ENCODE measurements at places on chromosomes 5 and 9.

GRCh38 chr5:96896806-96897205 lies 20.5 kb downstream of the ERAP2 start:
- no peaks in the 10 kb centered on the region for H3K27me3 ChIP-seq
- H3K27ac ChIP-seq: no peak overlapping the region
- H3K4me1 ChIP-seq: peaks cover 9% of the 10 kb centered on the region
- H3K4me3 ChIP-seq: no peak overlapping the region
- DNase-seq: no peak
- no peaks in the 10 kb centered on the region for H3K36me3 ChIP-seq

DNA sequence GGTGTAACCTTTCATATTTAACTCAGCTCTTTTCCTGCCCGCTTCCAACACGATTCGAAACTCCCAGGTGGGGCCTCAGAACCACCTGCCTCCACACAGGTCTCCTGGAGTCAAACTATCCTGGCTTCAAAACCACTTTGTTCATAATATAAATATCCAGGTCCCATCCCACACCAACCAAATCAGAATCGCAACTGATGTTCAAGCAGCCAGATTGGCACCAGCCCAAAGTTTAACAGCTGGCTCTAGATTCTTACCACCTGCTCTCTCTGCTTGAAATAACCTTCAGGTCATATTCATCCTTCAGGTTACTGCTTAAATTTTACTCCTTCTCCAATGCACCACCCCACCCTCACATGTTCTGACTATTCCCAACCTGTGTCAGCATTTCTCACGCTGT lies 231.4 kb upstream of the TRPM3 start:
- no peak overlapping the region for H3K27ac ChIP-seq
- H3K27me3 ChIP-seq: no peaks in the 10 kb centered on the region
- no peak overlapping the region for H3K4me3 ChIP-seq

- no peaks in the 10 kb centered on the region for H3K4me1 ChIP-seq
- H3K36me3 ChIP-seq: no peaks in the 10 kb centered on the region
- H3K27me3 ChIP-seq: peaks cover 2% of the 10 kb centered on the region
- no peak for DNase-seq
- no peak overlapping the region for H3K27ac ChIP-seq
Observed at GRCh38 chr5:10168254-10168653, 81.4 kb downstream of the ATPSCKMT start.

DNA sequence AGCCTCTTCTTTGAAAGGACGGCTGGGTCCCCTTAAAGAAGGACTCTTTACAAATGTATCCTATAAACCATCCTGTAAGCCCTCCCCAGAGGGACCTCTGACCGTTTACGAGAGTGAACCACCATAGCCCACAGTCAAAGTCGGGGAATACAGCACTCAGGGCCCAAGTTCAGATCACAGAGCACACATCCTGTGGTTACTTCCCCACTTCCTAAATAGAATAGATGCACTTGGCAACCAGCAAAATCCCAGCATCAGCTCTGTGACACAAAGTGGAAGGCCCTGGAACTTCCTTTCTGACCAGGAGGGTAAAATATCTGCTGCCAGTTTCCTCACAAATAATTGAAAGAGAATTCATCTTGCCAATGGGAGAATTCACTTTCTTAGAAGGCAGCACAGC lies 6.9 kb upstream of the IGFBPL1 start:
- DNase-seq: no peak
- no peak overlapping the region for H3K27ac ChIP-seq
- H3K4me1 ChIP-seq: peaks cover 12% of the 10 kb centered on the region
- peaks cover 4% of the 10 kb centered on the region for H3K27me3 ChIP-seq
- no peak overlapping the region for H3K4me3 ChIP-seq
- H3K36me3 ChIP-seq: no peaks in the 10 kb centered on the region

Data from endothelial cell (in vitro differentiated cells).